ENCODE measurements at places on chromosomes 3 and 15.

GRCh38 chr15:77480859-77481633 is 60.4 kb downstream of the HMG20A start:
- DNase-seq = no peak

DNA sequence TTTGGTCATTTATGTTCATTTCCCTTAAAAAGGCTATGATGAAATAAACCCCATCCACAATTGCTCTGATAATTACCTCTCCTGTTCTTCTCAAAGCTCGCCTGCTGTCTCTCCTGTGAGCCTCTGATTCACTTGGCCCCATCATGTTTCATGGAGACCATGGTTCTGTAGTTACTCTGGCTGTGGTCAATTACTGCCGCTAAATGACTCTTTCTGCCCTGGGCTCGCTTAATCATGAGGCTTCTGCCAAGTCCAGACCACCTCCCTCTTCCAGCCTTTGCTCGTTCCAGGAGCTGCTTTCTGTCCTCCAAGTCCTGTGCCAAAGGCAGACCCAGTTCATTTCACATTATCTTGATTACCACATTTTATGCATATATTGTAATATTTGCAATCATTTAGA is 91.9 kb downstream of the THSD4 start:
- DNase-seq = no peak

DNA sequence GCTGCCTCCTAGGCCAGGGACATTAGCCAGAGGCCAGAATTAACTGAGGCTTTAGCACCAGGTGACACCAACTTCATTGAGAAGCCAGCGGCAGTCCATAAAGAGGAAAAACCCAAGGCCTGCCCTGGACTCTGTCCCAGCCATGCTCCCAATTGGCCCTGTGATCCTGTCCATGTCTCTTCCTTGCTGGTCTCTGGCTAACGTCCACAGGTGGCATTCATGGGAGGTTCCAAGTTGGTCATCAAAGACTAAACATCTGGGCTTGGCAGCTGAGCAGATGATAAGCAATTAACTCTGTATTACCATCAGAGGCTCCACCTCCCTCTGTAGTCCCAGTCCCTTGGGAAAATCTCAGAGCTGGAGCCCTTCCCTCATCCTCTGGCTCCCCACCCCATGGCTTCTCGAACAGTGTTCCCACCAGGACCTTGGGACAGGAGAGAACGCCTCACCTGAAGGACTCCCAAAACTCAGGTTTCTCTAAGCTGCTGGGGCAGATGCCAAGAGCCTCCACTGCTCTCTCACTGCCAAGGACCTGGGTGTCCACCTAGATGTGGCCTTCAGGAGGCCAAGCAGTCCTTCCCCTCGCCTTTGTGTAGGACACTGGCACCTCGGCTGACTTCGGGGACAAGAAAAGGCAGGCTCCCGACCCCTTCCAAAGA is 40.4 kb downstream of the GOLGA6A start:
- DNase-seq = no peak

DNA sequence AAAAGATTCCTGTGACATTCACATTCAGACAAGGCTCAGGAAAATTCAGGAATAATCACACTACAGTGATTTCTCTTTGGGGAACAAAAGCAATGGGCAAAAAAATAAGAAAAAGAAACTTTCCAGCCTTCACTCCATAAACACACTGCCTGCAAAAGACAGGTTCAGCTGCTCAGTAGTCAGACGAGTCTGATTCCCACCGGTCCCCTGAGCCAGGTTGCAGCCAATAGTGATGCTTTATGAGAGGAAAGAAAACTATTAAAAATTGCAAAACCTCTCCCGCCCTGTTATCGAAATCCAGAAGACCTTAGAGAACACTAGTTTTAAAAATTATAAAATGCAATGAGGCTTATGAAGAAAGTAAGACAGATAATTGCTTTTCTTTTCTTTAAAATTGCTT is 8.5 kb downstream of the PLCH1 start:
- no peak for DNase-seq

DNA sequence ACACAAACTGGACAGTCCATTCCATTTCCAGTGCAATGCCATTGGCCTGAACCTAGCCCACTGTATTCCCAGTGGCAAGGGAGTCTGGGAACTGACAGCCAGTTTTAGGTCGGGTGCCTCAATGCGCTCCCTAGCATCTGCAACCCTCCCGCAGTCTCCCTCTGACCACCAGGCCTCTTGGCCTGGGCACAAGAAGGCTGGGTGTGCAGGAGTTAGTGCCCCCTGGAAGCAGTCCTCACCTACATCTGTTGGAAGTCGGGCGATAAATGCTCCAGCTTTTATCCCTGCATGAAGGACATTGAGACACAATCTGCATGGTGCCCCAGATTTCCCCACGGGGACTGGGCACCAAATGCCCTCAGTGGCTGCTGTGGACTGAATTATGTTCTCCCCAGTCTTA is 12.7 kb downstream of the C3orf22 start:
- no peak for DNase-seq

GRCh38 chr3:39106851-39107387 is 508 bp downstream of the GORASP1 start:
- DNase-seq = no peak

GRCh38 chr3:192879346-192880031 is 38.2 kb downstream of the MB21D2 start:
- DNase-seq = no peak

GRCh38 chr15:97761110-97761509 is 199.4 kb upstream of the ARRDC4 start:
- DNase-seq = no peak

DNA sequence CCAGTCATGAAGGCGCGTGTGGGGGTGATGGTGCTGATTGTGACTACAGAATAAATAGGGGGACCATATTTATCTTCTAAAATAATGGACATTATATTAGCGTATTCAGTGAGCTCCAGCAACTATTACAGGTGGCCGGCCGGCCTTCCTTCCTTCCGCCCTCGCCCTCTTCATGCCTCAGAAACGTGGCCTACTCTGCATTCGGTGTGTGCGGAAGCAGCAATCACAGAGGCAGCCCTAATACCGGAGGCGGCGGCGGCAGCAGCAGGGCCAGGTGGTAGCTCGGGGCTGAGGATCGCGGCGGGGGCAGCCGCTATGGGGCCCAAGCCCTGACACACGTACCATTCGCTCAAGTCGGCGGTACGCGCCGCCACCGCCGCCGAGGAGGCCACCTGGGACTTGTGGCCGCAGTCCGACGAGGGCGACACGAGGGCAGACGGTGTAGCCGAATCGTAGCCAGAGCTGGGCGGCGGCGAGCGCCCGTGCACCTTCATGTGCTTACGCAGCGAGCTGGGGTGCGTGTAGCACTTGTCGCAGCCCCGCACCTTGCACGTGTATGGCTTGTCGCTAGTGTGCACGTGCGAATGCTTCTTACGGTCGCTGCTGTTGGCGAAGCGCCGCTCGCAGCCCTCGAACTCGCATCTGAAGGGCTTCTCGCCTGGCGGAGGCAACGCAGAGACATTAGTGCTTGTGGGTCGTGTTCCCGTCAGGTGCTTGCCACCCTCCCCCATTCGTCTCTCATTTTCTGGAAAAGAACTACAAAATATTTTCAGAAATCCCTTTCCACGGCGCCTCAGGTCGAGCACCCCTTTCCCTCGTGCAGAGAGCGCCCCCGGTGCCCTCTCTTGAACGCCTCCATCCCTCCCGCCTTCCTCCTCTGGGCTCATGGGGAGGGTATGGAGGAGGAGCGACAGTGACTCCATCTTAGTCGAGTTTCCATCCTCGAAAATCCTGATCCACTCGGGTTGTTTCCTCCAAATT is 15.5 kb downstream of the ZIC4 start:
- DNase-seq = no peak

DNA sequence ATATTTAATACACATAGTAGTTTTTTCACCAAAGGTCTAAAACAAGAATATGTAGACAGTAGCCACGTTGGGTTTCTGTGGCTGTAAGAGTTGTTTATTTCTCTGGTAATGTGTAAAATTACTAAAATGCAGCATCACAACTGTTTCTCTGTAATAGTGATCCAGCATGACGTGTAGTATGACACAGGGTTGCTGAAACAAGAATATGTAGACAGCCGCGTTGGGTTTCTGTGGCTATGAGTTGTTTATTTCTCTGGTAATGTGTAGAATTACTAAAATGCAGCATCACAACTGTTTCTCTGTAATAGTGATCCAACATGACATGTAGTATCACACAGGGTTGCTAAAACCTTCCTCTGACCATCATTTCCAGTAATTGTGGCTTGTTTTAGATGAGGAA is 153.6 kb upstream of the ZNF717 start:
- no peak for DNase-seq

- DNase-seq = no peak
Measured at GRCh38 chr3:150771600-150771999, 8.6 kb upstream of the SIAH2 start.

DNA sequence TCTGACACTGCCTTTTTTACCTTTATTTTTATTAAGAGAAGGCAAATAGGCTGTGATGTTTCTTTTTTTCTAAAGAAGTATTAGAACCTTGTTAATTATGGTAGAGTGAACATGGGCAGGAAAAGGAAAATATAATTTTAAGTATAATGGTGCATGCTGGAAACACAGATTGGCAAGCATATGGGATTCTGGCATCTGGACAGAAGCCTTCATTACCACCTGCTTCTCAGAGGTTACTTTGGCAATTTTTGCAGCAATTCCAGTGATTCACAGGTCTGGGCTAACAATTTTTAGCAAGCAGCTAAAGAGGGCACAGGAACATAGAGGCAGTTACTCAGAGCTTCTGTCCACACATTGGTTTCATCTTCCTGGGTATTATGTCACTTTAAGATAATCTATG is 258.3 kb downstream of the DIPK2A start:
- DNase-seq = no peak

GRCh38 chr3:187954873-187955586 is 198.9 kb upstream of the LPP start:
- no peak for DNase-seq

Data from effector CD8-positive, alpha-beta T cell (primary cell).